ENCODE measurements at places on chromosomes 6 and 20.

GRCh38 chr20:15026759-15027158, 689.3 kb upstream of the FLRT3 start:
- DNase-seq: no peak

DNA sequence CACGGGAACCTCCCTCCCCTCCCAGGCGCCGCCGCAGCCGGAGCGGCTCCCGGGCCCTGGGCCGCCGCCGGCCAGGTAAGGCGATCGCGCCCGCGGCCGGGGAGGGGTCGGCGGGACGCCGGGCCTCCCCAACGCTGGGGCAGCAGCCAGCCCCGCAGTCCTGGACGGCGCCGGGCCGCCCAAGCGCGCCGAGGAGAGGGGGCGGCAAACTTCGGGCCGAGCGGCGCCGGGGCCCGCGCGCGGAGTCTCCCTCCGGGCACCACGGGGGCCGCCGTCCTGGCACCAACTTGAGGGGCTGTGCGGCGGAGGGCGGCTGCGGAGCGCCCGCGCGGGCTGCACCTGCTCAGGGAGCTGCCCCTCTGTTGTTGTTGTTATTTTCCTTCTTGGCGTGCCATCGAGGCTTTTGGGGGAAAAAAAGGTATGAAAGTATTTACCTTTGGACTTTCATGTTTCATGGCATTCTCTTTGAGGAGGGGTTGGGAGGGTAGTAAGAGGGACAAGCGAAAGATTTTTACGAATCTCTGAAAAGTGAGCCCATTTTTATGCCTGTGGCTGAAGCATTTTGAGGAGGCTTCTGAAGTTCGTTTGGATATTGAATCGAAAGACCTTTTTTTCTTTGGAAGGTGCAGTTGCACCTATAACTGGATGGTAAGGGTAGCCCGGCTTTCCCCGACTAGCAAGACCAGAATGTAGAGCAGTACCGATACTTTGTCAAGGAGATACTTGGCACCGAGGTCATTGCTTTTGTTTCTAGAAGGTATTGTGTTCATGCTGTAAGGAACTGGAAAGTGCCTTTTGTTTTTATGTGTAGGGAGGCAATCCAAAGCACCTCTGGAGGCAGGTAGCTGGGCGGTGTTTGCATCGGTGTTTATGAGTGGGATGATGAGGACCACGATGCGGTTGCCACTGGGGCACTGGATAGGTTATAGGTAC, at the start of gene RNF182:
Gene RNF182, plus strand, starts transcription at position 4 of the 933 bp plus-strand sequence. CDS start 52,168 bp downstream, outside the sequence.
- DNase-seq: no peak

DNA sequence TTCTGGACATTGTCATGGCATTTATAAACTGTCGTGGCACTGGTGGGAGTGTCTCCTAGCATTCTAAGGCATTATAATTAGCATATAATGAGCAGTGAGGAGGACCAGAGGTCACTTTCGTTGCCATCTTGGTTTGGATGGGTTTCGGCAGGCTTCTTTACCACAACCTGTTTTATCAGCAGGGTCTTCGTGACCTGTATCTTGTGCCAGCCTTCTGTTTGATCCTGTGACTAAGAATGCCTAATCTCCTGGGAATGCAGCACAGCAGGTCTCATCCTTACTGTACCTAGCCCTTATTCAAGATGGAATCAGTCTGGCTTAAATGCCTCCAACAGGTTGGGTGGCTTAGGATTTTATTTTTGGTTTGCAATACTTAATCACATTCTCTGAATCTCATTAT, 142.7 kb upstream of the GGTLC1 start:
- no peak for DNase-seq

- DNase-seq: no peak
Measured at GRCh38 chr6:80263585-80263984, 157.1 kb downstream of the BCKDHB start.

GRCh38 chr6:2970034-2970685, 1.2 kb downstream of the SERPINB6 start:
- no peak for DNase-seq

- no peak for DNase-seq
Measured at GRCh38 chr6:2222275-2222842, 23.0 kb downstream of the GMDS start.

- DNase-seq: peak; percentile 26
Measured at GRCh38 chr6:165881806-165882205, 218.8 kb upstream of the PDE10A start.

DNA sequence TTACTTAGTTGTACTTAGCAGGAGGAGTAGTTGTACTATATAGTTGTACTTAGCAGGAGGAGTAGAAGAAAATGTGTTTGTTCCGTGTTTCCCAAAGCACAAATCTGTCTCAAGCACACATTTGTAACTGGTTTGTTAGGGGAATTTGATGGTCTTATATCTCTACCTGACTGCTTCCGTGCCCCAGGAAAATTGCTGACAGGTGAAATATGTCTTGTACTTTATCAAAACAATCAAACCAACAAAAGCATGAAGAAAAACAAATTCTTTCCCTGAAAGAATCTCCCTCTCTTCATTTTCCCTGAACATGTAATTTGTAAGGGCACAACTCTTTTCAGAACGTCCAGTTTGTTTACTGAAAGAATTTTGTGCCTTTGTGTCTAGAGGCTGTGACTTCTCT, 106.6 kb upstream of the RGS17 start:
- no peak for DNase-seq

DNA sequence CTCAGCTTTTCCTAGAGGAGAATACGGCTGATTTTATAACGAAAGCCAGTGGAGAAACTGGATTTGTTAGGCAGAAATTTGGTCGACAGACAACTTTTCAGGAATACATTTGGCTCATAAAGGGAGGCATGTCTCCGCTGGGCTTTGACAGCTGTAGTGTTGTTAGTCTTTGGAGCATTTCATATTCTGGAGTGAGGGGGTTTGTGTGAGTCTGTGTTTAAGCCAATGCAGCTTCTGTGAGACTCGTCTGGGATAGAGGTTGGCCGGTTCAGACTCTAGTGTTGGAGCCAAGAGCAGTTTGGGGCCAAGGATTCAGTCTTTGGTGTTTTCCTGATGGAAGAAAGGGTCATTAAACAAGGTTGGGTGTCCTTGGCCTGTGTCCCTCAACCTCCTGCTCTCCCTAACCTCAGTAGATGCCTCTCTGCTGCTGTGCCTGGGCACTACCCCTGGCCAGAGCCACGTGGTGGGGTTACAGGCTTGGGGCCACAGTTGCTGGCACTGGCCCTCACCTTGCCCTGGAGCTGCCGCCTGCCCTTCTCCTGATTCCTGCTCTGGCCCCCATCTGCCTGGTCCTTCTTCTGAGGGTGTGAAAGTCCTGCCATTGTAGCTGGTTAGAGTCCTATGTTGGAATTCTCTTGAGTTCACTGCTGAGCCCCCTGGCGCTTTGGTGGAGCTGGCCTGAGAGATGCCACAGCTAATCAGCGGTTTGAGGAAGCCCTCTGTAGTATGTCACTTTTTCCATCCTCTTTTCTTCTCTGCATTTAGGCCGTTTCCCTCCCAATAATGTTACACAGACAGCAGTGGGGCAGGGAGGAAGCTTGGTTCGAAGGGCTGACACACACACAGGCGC, 6.9 kb downstream of the PTK7 start:
- DNase-seq: no peak

DNA sequence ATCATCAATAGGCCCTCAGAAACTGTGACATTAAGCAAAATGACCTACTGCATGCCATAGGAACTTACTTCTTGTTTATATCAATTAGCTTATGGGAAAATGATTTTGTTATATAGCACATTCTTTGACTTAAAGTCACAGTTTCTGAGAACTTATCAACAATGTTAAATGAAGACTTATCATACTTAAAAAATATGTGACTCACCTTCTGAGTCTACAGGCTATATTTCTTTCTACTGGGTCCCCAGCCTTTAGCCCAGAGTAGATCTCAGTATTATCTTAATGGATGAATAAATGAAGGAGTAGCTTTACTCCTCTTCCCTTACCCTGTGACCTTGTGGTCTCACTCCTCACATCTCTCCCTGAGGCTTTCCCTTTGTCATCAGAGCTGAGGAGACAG, 180.2 kb downstream of the MAFB start:
- DNase-seq: no peak

- DNase-seq: no peak
Measured at GRCh38 chr6:99219788-99220187, 129.7 kb downstream of the FAXC start.
